ENCODE measurements at places on chromosomes 16 and 17. TPM values are rescaled to one million over a fixed set of nuclear protein-coding genes. Genes with fewer than 3 reads are reported as not detected.

DNA sequence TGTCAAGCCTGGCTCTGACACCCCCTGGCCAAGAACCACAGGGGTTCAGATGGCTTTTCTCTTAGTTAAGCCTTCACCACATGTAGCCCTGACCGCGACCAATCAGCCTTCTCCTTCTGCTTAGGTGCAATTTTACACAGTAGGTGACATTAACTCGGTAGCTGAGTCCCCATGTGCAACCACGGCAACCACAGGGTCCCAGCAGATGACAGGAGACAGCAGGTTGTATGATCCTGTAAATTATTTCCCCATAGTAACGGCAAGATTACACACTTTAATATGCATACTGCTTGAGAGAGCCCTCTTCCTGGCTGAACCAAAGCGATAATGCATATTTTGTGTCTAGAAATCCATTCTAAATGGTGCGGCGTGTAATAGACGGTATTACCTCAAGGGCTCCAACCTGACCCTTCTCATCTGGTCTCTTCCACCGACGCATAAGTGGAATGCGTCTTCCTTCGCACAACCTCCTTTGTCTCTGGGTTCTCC lies 458.7 kb upstream of the ZFHX3 start:
- H3K4me1 ChIP-seq = no peaks in the 10 kb centered on the region
- H3K27ac ChIP-seq = no peak overlapping the region
- H3K4me3 ChIP-seq = no peak overlapping the region
- no peaks in the 10 kb centered on the region for H3K36me3 ChIP-seq
- H3K27me3 ChIP-seq = no peaks in the 10 kb centered on the region
- DNase-seq = no peak

DNA sequence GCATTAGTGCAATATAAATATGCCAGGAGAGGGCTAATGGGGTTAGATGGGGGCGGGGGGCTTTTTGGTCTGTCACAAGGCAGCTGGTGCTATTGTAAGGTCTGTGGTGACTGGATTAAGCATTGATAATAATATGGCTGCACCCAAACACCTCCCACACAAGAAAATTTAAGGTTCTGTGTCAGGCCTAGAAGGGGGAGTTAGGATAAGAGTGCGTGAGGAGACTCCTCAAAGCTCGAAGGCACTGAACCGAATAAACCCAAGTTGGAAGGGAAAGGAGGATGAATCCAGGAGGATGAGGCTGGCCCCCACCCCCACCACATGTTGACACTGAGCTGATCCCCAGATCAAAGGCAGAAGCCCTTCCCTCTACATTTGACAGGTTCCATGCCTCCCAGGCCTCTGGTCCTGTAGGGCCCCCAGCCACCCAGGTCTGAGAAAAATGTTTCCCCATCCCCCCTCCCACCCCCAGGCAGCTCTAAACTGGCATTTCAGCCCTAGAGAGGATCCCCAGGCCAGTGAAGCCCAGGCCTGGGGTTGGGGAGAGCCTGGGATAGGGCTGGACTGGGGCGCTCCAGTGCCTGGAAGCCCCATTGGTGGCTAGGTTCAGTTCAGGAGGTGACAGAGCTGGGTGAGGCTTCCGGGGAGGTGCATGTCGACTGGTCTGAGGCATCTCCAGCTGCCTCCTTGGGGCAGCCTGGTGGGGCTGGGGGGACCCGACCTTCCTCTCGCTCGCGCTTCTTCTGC lies 1.7 kb downstream of the HOXB1 start:
- H3K27ac ChIP-seq = no peak overlapping the region
- peaks cover 81% of the 10 kb centered on the region for H3K27me3 ChIP-seq
- H3K4me3 ChIP-seq = no peak overlapping the region
- no peaks in the 10 kb centered on the region for H3K36me3 ChIP-seq

- H3K36me3 ChIP-seq = no peaks in the 10 kb centered on the region
- no peaks in the 10 kb centered on the region for H3K4me1 ChIP-seq
- H3K4me3 ChIP-seq = no peak overlapping the region
These were observed 36.0 kb downstream of the LGALS9 start for GRCh38 chr17:27666831-27667560.

DNA sequence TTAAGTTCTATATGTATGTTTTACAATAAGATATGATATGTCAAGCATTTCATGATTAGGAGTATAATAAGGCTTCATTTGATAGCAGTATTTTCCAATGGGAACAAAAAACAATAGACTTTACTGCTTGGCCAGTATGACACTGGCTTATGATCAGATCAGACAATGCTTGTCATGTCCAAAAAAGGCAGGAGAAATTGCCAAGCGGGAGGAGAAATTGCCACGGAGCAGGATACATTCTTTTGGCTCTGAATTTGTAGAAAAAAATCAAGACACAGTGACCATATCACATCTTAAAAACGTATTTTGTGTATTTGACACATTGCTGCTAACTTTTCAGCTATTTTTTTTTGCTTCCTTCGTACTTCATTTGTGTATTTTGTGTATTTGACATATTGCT lies 404.1 kb downstream of the CNTNAP4 start:
- no peaks in the 10 kb centered on the region for H3K4me1 ChIP-seq
- no peaks in the 10 kb centered on the region for H3K27me3 ChIP-seq
- no peaks in the 10 kb centered on the region for H3K36me3 ChIP-seq

- H3K36me3 ChIP-seq = no peaks in the 10 kb centered on the region
- DNase-seq = no peak
- H3K4me3 ChIP-seq = no peak overlapping the region
- no peak overlapping the region for H3K27ac ChIP-seq
- no peaks in the 10 kb centered on the region for H3K27me3 ChIP-seq
- H3K4me1 ChIP-seq = peaks cover 7% of the 10 kb centered on the region
These were observed 983.9 kb downstream of the CDH11 start for GRCh38 chr16:64138006-64138405.

GRCh38 chr16:30984669-30985400 lies at the start of gene HSD3B7:
Gene HSD3B7, plus strand, starts transcription at chr16:30985207. Its CDS starts 452 bp downstream, at chr16:30985659.
- peak within 1 kb of the TSS; percentile 58 for H3K27ac ChIP-seq
- H3K4me1 ChIP-seq = peaks cover 6% of the 10 kb centered on the region
- no peaks in the 10 kb centered on the region for H3K27me3 ChIP-seq
- H3K36me3 ChIP-seq = no peaks in the 10 kb centered on the region

- no peaks in the 10 kb centered on the region for H3K4me1 ChIP-seq
- H3K4me3 ChIP-seq = no peak overlapping the region
- peak; percentile 30 for DNase-seq
- H3K36me3 ChIP-seq = no peaks in the 10 kb centered on the region
These were observed 37.2 kb downstream of the CCDC182 start for GRCh38 chr17:57707892-57708291.

- H3K27me3 ChIP-seq = no peaks in the 10 kb centered on the region
- H3K27ac ChIP-seq = no peak overlapping the region
- no peaks in the 10 kb centered on the region for H3K36me3 ChIP-seq
- DNase-seq = no peak
- no peak overlapping the region for H3K4me3 ChIP-seq
These were observed 15.9 kb upstream of the ADGRG1 start for GRCh38 chr16:57612494-57612893.

DNA sequence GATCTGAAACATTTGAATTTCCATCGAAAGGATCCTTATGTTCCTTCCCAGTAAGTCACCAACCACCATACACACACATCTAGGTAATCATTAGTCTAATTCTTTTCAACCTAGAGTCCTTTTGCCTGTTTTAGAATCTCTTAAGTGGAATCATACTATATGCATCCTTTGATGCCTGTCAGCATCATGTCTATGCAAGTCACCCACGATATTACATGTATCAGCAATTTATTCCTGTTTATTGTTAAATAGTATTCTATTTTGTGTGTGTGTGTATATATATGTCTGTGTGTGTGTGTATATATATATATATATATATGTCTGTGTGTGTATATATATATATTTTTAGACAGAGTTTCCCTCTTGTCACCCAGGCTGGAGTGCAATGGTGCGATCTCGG lies 78.9 kb upstream of the RPH3AL start:
- no peak for DNase-seq

DNA sequence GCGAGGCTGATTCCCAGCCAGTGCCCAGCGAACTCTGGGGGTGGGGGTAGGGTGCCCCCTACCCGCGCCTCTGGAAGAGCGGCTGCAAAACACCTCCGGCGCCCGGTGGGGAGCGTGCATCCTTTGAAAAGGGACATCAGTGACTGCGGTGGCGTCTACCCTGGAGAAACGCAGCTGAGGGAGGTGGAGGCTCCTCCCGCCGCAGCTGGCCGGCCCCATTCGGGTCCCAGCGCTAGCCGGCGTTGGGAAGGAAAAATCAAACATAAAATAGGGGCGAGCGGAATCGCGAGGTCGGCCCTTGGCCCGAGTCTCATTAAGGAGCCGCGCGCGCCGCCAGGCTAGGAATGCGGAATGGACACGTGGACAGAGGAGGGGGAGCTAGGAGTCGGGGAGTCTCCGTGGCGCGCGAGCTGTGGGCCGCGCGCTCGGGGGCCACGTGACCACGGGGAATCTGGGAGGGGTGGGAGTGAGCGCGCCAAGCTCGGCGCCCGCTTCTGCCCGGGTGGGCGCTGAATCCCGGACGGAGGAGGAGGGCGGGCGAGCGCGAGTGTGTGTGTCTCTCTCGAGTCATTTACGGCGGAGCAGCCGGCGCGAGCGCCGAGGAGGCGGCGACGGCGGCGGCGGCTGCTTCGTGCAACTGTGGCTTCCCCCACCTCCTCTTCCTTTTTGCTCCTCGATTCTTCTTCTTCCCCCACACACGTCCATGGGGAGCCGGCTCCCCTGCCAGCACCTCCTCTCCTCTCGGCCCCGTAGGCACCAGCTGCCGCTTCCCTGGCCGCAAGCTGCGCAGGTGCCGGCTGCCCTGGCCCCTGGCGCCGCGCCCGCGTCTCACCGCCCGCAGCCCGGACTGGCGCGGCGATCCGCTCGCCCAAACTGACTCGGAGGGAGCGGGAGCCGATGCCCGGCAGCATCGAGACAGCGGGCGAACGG lies at the start of gene TMEM132E:
Gene TMEM132E (plus strand): TSS at position 566 of the 930 bp plus-strand sequence. CDS start 1,495 bp downstream, outside the sequence.
- H3K36me3 ChIP-seq = no peaks in the 10 kb centered on the region
- peaks cover 94% of the 10 kb centered on the region for H3K27me3 ChIP-seq
- H3K27ac ChIP-seq = no peak within 1 kb of the TSS
- H3K4me3 ChIP-seq = peak within 1 kb of the TSS; percentile 52
- peaks cover 26% of the 10 kb centered on the region for H3K4me1 ChIP-seq

- H3K36me3 ChIP-seq = no peaks in the 10 kb centered on the region
- peak; percentile 88 for DNase-seq
These were observed 29.0 kb downstream of the MARCHF10 start for GRCh38 chr17:62778990-62779681.

GRCh38 chr17:33082529-33083173 lies 91.0 kb downstream of the SPACA3 start:
- peaks cover 4% of the 10 kb centered on the region for H3K4me1 ChIP-seq
- DNase-seq = no peak
- H3K4me3 ChIP-seq = no peak overlapping the region
- H3K27ac ChIP-seq = no peak overlapping the region
- no peaks in the 10 kb centered on the region for H3K36me3 ChIP-seq

DNA sequence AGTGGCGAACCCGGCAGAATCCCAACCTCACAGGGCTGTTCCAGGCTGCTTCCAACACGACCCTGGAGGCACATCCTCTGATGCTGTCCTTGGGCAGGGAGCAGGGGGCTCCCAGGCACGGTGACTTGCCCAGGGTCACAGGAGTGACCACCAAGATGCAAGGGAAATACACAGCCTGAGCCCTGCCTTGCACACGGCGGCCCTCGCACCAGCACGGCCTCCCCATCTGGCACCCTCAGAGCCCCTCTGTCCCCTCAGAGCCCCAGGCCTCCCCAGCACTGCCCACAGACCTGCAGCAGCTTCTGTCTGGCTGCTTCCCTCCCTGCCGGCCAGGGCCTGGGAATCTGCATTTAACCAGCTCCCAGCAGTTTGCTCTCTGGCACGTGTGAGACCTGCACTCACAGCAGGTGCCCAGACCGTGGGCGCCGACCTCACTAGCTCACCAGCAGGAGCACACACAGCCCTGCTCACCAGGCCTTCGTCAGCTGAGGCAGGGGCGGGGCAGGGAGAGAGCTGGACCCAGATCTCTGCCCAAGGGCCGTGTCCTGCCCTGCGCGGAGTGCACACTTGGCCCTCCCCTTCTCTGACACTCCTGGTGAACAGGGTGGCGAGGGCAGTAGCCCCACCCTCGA lies 29.7 kb upstream of the ZC3H18 start:
- peaks cover 5% of the 10 kb centered on the region for H3K27me3 ChIP-seq
- no peak overlapping the region for H3K4me3 ChIP-seq
- no peak for DNase-seq
- no peaks in the 10 kb centered on the region for H3K36me3 ChIP-seq

GRCh38 chr17:35074711-35075707 lies 11.5 kb upstream of the RFFL start:
- peak overlapping the region; percentile 0 for H3K27ac ChIP-seq
- peak overlapping the region; percentile 17 for H3K4me3 ChIP-seq
- H3K27me3 ChIP-seq = no peaks in the 10 kb centered on the region
- no peak for DNase-seq
- H3K36me3 ChIP-seq = no peaks in the 10 kb centered on the region
- H3K4me1 ChIP-seq = peaks cover 17% of the 10 kb centered on the region

- no peak overlapping the region for H3K27ac ChIP-seq
- H3K27me3 ChIP-seq = no peaks in the 10 kb centered on the region
- no peaks in the 10 kb centered on the region for H3K36me3 ChIP-seq
- H3K4me3 ChIP-seq = no peak overlapping the region
- DNase-seq = no peak
These were observed 9.7 kb downstream of the MRM3 start for GRCh38 chr17:791829-792228.

- peak overlapping the region; percentile 77 for H3K27ac ChIP-seq
- peaks cover 16% of the 10 kb centered on the region for H3K4me1 ChIP-seq
- H3K27me3 ChIP-seq = no peaks in the 10 kb centered on the region
These were observed 189.9 kb downstream of the ZFHX3 start for GRCh38 chr16:72857834-72858664.

GRCh38 chr16:24116046-24116776 lies 139.9 kb upstream of the CACNG3 start:
- peaks cover 18% of the 10 kb centered on the region for H3K27me3 ChIP-seq
- H3K4me3 ChIP-seq = no peak overlapping the region
- DNase-seq = no peak
- H3K36me3 ChIP-seq = no peaks in the 10 kb centered on the region
- H3K27ac ChIP-seq = no peak overlapping the region
- peaks cover 4% of the 10 kb centered on the region for H3K4me1 ChIP-seq

- H3K36me3 ChIP-seq = no peaks in the 10 kb centered on the region
- no peak for DNase-seq
- H3K27me3 ChIP-seq = no peaks in the 10 kb centered on the region
- H3K4me3 ChIP-seq = no peak overlapping the region
- no peak overlapping the region for H3K27ac ChIP-seq
These were observed 21.9 kb upstream of the C1QTNF8 start for GRCh38 chr16:1117926-1118325.

The PDILT gene
- not detected for total RNA-seq

The ADAP2 gene
- total RNA-seq = 1.5 TPM

The CCDC144A gene
- total RNA-seq = 0.48 TPM

The CCL16 gene
- not detected for total RNA-seq

The JPH3 gene
- total RNA-seq = 2.3 TPM

The PRR29 gene
- 0.36 TPM for total RNA-seq

The ABCC6 gene
- 41.2 TPM for total RNA-seq

The IRX6 gene
- 0.10 TPM for total RNA-seq

The SMG6 gene
- 19.9 TPM for total RNA-seq

The SLC47A1 gene
- total RNA-seq = 38.4 TPM

The IRF8 gene
- 7.2 TPM for total RNA-seq

The TP53I13 gene
- 43.4 TPM for total RNA-seq

The RNF157 gene
- total RNA-seq = 8.6 TPM

The NFATC2IP gene
- 17.3 TPM for total RNA-seq

Measured in hepatocyte (in vitro differentiated cells).